ENCODE measurements at places on chromosomes 5 and 9. TPM values are rescaled to one million over a fixed set of nuclear protein-coding genes. Genes with fewer than 3 reads are reported as not detected.

- H3K4me1 ChIP-seq, result no peaks in the 10 kb centered on the region
- no peaks in the 10 kb centered on the region for H3K36me3 ChIP-seq
- no peak for DNase-seq
Measured at GRCh38 chr5:121737120-121737519, 114.6 kb upstream of the FTMT start.

- H3K36me3 ChIP-seq, result no peaks in the 10 kb centered on the region
- H3K4me3 ChIP-seq, result no peak overlapping the region
- no peak overlapping the region for H3K27ac ChIP-seq
- peaks cover 8% of the 10 kb centered on the region for H3K4me1 ChIP-seq
Measured at GRCh38 chr5:115458003-115458409, 86.6 kb downstream of the FEM1C start.

Gene TMEM252
- not detected for total RNA-seq

Gene GFPT2
- total RNA-seq, result 18.8 TPM

Data from chondrocyte (in vitro differentiated cells).